GM23248 (cell line): ENCODE measurements at places on chromosomes 4 and X.

DNA sequence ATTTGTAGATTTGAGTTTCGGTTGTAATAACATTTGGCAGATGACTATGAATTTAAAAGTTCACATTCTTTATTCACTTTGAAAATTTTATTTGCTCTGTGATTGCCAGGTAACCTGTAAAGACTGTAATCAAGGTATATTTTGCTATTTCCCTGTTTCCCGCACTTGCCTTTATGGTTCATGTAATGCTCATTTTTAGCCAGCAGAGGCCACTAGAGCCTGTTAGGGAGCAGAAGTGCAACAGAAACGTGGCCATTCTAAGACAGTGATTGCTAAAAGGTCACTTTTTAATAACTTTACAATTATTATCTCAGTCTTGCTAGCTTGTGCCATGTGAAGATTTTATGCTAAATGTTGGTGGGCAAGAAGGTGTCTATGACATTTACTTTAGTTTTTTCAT lies 12.4 kb downstream of the YIPF6 start:
- no peak overlapping the region for H3K27ac ChIP-seq
- peak; percentile 62 for DNase-seq
- H3K4me3 ChIP-seq, result no peak overlapping the region

GRCh38 chrX:140765043-140765784 lies 55.7 kb downstream of the LINC00632 start:
- peaks cover 17% of the 10 kb centered on the region for H3K4me1 ChIP-seq
- peak overlapping the region; percentile 91 for H3K4me3 ChIP-seq
- peak; percentile 70 for DNase-seq
- no peaks in the 10 kb centered on the region for H3K36me3 ChIP-seq
- H3K27me3 ChIP-seq, result no peaks in the 10 kb centered on the region

DNA sequence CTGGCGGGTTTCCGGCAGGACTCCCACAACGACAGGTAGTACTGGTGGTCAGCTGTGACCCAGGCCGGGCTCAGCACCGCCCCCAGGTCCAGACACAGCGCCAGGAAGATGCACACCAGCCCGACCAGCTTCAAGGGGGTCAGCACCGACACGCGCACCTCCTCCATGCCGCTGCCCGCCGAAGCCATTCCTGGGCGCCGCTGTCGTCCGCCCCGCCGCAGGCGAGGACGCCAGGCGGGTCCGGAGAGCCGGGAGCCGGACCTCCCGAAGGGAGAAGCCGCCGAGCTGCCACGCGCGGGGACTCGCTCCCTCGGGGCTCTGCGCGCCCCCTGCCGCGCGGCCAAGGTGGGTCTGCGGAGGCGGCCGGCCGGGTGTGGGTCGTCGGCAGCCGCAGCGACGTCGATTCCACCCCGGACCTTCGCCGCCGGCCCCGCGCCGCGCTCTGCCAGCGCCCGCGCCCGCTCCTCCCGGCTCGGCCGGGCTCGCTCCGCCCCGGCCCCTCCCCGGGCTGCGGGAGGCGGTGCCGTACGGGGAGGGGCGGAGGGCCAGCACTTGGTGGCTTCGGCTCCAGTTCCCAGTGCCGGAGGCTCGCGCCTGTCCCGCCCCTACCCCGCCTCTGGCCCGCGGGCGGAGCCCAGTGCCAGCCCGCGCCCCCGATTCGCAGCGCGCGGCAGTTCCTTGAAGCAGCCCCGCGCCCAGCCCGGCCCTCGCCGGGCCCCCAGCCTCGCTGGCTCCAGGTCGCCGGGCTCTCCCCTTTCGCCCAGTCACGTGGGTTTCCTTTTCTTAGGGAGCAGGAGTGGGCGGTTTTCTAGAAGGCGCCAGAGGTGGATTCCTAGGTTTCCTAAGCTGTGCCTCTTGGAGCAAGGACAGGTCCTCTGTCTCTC lies at the start of gene TMEM47:
TSS of gene TMEM47 (minus strand) at position 444 of the 884 bp plus-strand sequence. CDS start at position 188, 256 bp downstream.
- H3K4me1 ChIP-seq, result peaks cover 20% of the 10 kb centered on the region; the same call in 1 of the 2 replicates
- no peaks in the 10 kb centered on the region for H3K36me3 ChIP-seq
- peak within 1 kb of the TSS; percentile 95 for H3K4me3 ChIP-seq
- peak; percentile 84 for DNase-seq
- no peaks in the 10 kb centered on the region for H3K27me3 ChIP-seq
- peak within 1 kb of the TSS; percentile 75 for H3K27ac ChIP-seq

GRCh38 chr4:62490635-62491034 lies 1290.5 kb downstream of the ADGRL3 start:
- H3K4me3 ChIP-seq, result no peak overlapping the region
- H3K27me3 ChIP-seq, result no peaks in the 10 kb centered on the region
- no peak for DNase-seq
- no peaks in the 10 kb centered on the region for H3K4me1 ChIP-seq
- H3K27ac ChIP-seq, result no peak overlapping the region

DNA sequence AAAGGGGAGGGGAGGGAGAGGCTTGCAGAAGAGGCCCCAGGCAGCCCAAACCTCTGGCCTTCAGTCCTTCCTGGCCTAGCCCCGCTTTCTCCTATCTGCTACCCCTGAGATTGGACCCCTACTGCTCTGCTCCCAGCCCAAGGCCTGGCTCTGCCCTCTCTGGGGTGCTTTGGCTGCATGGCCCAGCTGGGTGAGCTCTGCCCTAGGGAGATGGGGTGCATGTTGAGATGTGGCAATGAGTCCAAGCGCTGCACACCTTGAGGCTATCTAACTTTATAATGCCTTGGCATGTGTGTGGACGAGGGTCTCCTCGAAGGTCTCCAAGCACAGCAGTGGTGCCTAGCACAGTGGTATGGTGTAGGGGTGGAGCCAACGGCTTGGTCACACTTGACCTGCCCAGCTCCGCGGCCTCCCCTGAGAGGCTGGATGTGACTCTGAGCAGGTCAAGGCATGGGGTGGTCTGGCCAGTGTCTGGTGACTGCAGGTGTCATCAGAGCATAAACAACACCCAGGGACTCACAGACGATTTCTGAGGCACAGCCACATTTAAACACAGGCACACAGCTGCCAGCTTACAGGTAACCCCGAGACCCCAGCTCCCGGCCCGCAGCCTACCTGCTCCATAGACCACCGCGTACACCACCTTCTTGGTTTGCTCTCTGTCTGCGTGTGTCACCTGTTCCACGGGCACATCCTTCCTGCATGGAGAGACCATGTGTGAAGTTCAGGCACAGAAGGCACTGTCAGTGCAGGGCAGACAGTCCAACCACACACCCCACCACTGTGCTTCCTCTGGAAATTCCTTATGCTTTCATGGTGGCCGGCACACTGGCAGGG lies 36.3 kb downstream of the NAT8L start:
- DNase-seq, result no peak
- H3K27ac ChIP-seq, result no peak overlapping the region
- no peaks in the 10 kb centered on the region for H3K36me3 ChIP-seq
- no peaks in the 10 kb centered on the region for H3K27me3 ChIP-seq

- no peaks in the 10 kb centered on the region for H3K36me3 ChIP-seq
- no peak overlapping the region for H3K4me3 ChIP-seq
- no peak for DNase-seq
- peaks cover 14% of the 10 kb centered on the region for H3K4me1 ChIP-seq
These were observed 45.4 kb downstream of the RASL11B start for GRCh38 chr4:52907510-52907909.

DNA sequence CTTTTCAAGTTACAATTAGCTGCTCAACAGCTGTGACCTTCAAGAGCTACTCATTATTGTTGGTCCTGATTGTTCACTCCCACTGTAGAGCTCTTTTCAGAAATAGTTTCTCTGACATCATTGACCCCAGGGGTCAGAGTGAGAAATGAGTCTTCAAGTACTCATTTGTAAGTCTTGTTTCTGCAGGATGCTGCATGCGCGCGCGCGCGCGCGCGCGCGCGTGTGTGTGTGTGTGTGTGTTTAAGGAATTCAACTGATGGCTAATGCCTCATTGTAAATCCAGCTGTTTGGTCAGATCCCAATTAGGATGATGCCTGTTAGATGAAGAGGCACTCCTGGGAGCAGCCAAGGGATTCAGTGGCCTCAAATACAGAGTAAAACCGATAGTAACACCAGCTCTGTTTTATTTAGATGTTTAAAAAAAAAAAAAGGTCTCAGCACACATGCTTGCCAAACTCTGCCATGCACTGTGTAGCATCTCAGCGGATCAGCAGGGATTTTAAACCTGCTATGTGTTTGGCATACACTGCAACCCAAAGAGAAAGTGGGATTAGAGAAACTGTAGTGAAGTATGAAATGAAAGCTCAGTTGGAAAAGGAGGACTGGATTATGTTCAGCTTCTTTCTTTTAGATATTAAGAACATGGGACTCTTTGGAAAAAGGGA lies 332.3 kb downstream of the ADGRL3 start:
- H3K27me3 ChIP-seq, result no peaks in the 10 kb centered on the region
- no peaks in the 10 kb centered on the region for H3K4me1 ChIP-seq
- H3K36me3 ChIP-seq, result no peaks in the 10 kb centered on the region
- H3K4me3 ChIP-seq, result no peak overlapping the region
- no peak for DNase-seq

DNA sequence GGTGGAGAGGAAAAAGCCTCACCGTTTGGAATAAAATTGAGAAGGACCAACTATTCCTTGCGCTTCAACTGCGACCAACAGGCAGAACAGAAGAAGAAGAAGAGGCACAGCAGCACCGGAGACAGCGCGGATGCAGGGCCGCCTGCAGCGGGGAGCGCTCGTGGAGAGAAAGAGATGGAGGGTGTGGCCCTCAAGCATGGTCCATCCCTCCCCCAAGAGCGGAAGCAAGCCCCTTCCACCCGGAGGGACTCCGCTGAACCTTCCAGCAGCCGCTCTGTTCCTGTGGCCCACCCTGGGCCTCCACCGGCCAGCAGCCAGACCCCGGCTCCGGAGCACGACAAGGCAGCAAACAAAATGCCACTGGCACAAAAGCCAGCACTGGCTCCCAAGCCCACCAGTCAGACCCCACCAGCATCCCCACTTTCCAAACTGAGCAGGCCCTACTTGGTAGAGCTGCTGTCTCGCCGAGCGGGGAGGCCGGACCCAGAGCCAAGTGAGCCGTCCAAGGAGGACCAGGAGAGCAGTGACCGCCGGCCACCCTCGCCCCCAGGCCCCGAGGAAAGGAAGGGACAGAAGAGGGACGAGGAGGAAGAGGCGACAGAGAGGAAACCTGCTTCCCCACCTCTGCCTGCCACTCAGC lies 71.2 kb downstream of the AASDH start:
- DNase-seq, result no peak
- 0 out of 2 replicates have a peak, but pooled peaks cover 4% of the 10 kb centered on the region for H3K4me1 ChIP-seq
- no peaks in the 10 kb centered on the region for H3K36me3 ChIP-seq
- H3K27ac ChIP-seq, result no peak overlapping the region
- no peak overlapping the region for H3K4me3 ChIP-seq

GRCh38 chrX:7996414-7996813 lies 69.2 kb upstream of the PNPLA4 start:
- no peaks in the 10 kb centered on the region for H3K36me3 ChIP-seq
- H3K4me1 ChIP-seq, result no peaks in the 10 kb centered on the region
- H3K27ac ChIP-seq, result no peak overlapping the region
- peak; percentile 47 for DNase-seq
